ENCODE measurements at places on chromosomes 4 and X.

GRCh38 chrX:12423346-12423745 lies 285.1 kb downstream of the FRMPD4 start:
- no peak for DNase-seq

DNA sequence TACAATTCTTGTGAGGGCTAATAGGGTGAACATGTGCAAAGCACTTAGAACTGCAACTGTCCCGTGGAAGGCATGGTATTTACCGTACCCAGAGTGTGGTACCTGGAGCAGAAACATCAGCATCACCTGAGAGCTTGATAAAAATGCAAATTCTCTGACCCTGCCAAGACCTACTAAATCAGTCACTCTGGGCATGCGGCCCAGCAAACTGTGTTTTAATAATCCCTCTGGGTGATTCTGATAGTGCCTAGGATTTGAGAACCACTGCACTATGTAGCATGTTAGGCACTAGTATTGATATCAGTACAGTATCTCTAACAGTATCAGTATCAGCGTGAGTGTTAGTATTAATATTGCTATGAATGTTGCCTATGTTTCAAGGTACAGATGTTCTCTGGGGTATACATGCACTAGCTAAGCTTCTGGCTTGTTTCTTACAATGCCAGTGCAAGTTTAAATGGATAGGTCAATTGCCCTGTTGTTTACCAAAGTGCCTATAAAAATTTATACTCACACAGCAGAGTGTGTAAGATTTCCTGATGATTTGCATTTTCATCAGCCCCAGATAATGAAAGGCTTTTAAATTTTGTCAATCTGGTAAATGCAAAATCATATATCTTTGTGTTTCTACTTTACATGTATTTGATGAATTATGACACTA lies 354.0 kb downstream of the HS3ST1 start:
- DNase-seq = no peak

GRCh38 chr4:113619526-113619925 lies 142.0 kb downstream of the CAMK2D start:
- no peak for DNase-seq

- no peak for DNase-seq
These were observed 139.0 kb downstream of the TSPAN5 start for GRCh38 chr4:98519268-98519977.

DNA sequence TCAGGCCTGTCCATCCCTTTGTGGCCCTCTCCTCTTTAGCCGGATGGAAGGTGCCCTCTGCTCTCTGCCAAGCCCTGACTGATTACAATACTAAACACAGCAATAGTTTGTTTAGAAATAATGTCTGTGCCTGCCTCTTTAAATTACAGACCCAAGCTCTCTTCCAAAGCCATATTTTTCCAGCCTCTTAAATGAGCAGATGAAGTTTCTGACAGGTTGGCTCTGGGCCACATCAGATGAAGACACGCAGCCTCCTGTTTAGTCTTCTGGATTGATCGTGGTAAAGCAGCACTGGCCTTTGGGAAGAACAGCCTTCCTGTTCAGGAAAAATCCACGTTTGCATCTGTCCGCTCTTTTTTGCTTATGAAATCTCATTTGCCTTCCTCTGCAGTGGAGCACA lies 133.6 kb downstream of the CPE start:
- DNase-seq = no peak

DNA sequence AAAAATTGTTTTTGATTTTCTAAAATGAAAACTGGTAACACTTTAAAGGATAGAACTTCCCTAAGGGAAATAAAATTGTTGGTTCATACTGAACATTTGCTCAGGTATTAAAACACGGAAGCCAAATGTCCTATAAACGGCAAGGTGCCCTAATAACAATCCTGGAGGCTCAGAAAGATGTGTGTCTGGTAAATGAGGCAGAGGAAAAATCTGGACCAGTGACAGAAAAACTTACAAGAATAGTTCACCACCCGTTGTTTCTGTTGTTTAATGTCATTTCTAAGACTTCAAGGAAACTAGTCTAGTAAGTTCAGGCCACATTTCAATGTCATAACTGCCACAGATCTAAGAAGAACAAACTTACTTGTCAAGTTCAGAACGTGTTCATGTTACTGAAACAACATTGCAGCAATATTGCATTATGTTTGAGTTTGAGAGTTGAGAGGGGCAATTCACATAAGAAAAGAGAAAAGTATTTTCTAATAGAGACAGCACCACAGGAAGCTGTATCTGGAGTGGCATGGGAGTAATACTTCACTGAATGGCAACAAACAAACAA lies 476.6 kb downstream of the GRXCR1 start:
- DNase-seq = no peak

GRCh38 chrX:139052461-139052860 lies 340.9 kb upstream of the FGF13 start:
- no peak for DNase-seq

- no peak for DNase-seq
These were observed 329.4 kb downstream of the PDGFC start for GRCh38 chr4:156642161-156642560.

- DNase-seq = no peak
These were observed 170.6 kb upstream of the PACRGL start for GRCh38 chr4:20529691-20530090.

DNA sequence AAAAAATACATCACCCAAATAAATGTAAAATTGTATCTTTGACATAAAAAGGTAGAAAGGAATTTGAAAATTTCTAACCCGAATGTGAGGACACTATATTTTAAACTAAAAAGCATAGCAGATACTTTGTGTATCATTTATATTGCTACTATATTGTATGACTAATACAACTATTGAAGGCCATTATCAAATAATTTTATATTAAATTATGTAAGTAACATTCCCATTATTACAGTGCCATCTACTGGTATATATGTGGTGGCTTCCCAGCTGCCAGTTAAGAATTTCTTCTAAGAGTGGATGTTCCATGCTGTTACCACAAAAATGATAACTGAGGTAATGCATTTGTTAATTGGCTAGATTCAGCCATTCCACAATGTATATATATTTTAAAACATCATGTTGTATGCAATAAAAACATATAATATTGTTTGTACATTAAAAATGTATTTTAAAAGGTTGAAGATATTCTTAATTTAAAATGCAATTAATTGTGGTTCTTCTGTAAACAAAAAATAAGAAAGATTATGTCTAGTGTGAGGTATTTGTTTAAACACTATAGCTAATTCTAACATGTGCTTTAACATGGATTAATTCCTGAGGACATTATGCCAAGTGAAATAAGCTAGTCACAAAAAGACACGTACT lies 65.3 kb downstream of the EGF start:
- DNase-seq = peak; percentile 42

DNA sequence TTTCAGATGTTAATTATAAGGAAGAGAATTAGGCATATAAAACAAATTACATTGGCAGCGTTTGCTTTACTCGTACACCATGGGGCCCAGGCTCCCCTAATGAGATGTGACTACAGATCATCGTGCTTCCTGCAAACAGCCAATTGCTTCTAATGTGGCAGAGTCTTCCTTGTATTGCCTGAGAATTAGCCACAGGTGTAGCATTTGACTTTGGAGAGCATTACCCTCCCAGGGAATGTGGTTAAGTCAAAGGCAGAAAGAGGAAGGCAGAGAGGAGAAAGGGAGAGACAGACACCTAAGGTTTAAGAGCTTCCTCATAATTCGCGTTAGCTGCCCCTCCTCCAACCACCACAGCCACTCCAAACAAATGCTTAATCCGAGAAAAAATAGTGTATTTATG lies 97.0 kb downstream of the MID1IP1 start:
- peak; percentile 57 for DNase-seq

DNA sequence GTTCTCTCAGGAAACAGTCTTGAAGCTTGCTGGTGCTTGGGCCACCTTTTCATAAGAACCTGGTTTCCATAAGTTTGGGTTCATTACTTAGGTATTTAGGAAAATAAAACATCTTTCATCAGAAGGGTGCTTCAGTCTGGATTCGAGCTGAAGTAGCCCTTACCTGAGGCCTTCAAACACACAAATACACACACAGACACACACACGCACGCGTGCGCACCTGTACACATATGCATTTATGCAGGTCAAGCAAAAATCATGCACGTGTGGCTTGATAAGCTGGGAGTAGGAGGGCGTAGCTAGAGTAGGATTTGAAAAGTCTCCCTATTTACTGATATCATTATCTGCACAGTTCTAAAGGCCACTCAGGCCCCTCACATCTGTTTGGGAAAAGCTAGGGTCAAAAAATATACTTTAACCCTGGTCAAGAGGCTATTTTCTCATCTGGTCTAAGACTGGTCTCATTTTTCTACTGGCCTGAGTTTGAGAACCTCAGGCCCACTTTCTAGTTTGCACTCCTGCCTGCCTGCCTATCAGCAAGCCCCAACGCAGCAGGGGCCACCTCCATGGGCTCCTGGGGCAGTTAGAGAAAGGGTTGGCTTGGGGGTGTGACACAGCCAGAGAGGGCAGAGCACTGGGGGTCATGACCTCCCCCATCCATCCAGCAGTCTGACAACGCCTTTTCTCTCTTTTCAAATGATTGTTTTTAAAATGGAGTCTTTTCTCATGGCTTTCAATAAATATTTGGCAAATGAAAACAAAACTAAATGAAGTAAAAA lies 64.3 kb downstream of the RASL11B start:
- no peak for DNase-seq

DNA sequence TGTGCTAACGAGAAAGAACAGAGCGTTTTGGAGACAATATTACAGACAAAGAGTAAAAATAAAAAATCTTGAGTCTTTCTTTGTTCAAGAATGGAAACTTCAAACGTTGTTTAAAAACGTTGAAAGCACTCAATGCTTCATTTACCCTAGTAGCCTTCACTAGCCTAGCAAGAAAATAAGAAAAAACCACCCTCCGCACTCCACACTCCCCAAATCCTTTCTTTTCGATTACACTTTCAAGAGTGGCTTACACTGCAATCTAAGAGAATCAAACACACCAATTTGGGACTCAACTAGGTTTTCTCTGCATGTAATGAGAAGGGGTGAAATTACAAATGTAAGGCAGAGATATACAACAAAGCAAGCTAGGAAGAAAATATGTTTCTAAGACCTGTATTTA lies 4.7 kb downstream of the TMSB4X start:
- DNase-seq = no peak

DNA sequence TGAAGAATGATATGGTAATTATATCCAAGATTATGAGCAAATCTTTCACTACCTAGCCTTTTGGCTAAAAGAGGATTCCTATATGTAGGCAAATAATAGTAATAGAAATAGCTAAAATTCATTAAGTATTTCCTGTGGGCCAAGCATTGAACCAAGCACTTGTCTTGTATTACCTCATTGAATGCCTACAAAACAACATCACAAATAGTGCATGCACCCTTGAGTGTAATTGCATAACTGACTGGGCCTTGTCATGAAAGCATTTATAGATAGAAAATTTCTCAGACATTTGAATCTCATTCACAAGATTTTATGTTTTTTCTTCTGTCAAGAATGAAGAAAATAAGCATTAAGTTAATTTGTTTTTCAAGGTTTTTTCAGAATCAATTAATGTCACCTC lies 3.9 kb upstream of the HPGDS start:
- no peak for DNase-seq

- DNase-seq = no peak
These were observed 587 bp downstream of the TIMM8A start for GRCh38 chrX:101347859-101348451.

- no peak for DNase-seq
These were observed 170.0 kb downstream of the MID1 start for GRCh38 chrX:10450229-10450958.

DNA sequence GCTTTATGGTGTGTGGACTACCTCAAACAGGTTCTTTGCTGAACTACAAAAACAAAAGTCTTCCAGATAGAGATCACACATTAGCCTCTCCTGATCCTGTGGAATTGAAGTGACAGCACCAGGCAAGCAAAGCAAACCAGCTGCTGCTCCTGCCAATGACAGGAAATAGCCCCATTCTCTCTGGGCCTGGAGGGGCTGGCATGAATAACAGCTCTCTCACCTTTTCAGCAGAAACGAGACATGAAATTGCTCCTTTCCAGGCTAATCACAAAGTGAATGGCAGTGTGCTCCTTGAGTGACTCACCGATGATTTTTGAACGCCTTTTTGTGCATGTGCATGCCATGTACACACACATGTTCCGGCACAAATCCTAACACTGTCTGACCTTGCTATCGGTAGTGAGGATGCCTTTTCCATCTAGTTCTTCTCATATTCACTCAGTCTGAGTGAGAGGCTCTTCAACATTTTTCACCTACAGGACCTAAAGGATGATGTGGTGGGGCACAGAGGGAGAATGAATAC lies 24.4 kb downstream of the MFAP3L start:
- DNase-seq = no peak

DNA sequence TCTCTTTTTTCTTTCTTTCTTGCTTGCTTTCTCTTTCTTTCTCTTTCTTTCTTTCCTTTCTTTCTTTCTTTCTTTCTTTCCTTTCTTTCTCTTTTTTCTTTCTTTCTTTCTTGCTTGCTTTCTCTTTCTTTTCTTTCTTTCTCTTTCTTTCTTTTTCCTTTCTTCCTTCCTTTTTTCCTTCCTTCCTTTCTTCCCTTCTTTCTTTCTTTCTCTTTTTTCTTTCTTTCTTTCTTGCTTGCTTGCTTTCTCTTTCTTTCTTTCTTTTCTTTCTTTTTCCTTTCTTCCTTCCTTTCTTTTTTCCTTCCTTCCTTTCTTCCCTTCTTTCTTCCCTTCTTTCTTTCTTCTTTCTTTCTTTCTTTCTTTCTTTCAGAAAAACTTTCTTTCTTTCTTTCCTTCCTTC lies 108.1 kb upstream of the SHOX start:
- DNase-seq = no peak

DNA sequence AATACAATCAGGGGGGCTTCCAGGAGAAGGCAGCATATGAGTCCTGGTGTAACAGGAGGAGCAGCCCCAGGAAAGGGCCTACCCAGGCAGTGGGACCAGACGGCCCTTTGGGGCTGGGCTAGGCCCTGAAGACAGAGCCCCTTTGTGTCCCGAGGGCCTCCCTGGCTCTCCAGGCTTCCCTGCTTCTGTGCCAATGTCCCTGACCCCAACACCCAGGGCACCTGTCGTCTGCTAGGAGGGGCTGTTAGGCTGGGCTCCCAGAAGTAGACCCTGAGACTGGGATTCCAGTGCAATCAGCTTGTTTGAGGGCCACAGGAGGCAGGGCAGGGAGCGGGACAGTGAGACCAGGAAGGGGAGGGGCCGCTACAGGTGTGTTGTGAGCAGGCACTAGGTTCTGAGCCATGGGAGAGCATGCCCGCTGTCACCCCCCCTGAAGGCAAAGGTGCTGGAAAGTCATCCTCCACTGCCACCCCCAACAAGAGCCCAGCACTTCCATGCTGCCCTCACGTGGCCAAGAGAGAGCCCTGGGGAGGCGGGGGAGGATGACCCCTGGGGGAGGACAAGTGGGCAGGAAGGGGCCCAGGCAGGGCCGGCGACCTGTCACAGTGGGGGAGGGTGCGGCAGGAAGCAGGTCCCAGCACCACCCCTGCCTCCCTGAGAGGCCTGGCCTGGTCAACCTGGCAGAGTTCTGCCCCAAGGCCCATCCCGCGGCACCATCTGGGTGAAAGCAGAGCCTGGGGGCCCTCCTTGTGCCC lies 64.8 kb downstream of the ADRA2C start:
- DNase-seq = no peak

DNA sequence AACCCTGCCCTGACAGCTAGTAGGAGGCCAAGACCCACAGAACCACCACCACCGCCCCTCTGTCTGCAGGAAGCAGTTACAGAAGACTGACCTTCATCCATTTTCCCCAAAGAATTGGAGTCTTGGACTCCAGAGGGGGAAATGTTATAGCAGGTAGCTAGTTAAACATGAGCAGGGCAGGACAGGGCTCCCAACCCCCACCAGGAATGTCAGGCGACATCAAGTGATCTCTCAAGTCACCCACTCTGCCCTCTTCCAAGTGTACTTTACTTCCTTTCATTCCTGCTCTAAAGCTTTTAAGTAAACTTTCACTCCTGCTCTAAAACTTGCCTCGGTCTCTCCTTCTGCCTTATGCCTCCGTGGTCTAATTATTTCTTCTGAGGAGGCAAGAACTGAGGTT lies 17.1 kb upstream of the AADAT start:
- DNase-seq = no peak

Data from Kasumi-1 (cell line).